ENCODE measurements at places on chromosomes 2 and 18.

DNA sequence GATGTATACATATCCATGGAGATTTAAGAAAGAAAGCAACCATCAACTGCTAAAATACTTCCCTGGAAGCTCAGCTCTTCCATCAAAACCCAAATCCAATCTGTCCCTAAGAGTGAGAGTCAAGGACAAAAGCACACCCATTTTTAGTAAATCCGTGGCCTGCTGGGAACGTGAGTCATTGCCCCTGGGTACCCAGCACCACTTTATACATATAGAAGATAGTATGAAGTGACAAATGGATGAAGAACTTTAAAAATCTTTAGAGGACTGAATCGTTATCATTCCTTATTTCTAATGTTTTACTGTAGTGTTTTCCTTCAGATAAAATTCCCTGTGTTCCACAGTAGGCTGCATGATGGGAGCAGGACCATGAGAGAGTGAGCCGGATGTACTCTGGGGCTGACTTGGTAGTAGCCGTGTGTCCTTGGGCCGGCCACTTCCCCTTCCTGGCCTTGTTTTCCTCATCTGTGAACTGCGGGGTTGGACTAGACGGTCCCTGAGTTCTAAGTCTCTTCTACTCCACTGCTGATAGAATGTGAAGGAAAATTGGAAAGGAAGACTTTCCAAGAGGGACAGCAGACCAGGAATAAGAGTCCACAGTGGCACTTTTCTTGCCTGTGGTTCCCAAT lies 28.5 kb upstream of the CEP68 start:
- DNase-seq: no peak

GRCh38 chr2:8893978-8894820 lies 56.8 kb upstream of the KIDINS220 start:
- DNase-seq: no peak

DNA sequence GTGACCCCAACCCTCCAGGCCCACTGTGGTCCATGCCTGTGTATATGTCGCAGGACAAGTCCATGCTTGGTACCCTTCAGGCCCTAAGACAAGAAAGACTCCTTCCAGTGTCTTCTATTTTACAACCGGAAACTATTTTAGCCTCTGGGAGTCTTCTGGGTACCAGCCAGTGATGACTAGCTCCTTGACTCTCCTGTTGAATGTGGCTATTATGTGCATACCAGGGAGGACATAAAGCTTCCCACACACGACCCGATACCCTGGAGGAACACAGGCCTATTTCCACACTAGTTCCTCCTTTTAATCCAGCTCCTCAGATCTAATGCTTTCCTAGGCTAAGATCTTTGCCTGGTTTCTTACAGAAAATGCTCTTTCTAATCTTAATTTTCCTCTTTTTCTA lies 178.1 kb downstream of the NCKAP5 start:
- DNase-seq: no peak

DNA sequence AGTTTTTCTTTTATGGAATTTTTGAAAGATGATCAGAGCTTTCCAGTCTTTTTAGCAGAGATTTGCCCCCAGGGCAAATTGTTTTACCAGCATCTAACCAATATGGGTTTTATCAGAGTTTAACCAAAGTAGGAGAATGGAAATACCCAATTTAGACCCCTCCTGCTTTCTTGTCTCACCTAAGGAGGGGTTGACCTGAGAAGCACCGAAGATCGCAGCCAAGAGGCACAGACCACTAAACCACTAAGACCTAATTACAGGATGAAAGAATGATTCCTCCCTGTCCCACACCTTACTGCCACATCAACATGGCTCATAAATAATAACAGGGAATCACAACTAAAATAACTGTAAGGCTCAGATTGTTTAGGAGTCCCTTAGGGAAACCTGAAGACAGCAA lies 111.9 kb upstream of the EPB41L5 start:
- DNase-seq: no peak

DNA sequence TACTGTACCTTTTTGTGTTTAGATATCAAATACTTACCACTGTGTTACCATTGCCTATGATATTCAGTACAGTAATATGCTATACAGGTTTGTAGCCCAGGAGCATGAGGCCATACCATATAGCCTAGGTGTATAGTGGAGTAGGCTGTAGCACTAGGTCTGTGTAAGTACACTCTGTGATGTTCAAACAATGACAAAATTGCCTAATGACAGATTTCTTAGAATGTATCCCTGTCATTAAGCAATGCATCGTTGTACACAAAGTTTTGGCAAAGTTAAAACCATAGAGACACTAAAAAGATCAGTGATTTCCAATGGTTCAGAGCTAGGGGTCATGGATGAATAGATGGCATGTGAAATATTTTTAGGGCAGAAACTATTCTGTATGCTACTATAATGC lies 415.5 kb downstream of the NCKAP5 start:
- no peak for DNase-seq

- no peak for DNase-seq
These were observed 46.0 kb downstream of the GAREM1 start for GRCh38 chr18:32424696-32425095.

DNA sequence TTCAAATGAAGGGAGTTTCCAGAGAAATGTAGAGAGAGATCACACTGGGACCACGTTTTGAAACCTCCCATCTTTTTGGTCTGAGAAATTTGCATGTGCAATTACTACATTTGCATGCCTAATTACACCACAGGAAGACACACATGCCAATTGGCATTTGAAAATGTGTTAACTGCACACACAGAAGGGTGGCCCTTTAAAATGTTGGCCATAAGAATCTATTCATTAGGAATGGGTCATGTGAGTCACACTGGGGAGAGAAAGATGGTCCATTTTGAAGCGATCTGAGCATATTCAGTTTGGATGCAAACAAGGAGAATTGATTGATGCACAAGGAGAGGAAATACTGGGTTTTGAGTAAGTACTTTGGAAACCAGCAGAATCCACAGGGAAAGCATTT lies 1407.1 kb upstream of the ACVR2A start:
- no peak for DNase-seq

- no peak for DNase-seq
These were observed 782 bp downstream of the MTA3 start for GRCh38 chr2:42569116-42569711.

- DNase-seq: no peak
These were observed 250.9 kb downstream of the PRKCE start for GRCh38 chr2:45902380-45902779.

DNA sequence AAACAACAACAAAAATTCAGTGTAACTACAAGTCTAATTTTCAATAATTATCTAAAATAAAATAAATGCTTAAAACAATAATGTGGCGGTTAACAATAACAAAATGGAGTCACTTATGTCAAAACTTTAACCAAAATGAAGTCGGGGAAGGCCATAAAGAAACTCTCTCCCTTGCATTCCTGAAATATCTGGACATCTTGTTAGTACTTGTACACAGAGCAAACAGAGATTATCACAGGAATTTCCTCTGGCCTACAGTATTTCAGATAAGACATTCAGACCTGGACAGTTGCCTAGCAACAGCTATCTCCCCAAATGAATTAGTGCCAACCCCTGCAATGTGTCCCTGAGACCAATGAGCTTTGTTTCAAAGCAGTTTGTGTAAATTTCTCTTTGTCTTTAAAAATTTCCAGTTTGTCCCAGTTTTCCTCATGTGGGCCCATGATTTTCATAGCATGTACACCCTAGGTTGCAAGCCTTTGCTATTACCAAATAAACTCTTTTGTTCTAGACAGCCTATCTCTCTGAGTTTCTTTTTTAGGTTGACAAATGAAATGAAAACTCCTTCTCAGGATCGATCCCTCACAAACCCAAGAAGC lies 68.6 kb downstream of the EXOC6B start:
- DNase-seq: no peak

DNA sequence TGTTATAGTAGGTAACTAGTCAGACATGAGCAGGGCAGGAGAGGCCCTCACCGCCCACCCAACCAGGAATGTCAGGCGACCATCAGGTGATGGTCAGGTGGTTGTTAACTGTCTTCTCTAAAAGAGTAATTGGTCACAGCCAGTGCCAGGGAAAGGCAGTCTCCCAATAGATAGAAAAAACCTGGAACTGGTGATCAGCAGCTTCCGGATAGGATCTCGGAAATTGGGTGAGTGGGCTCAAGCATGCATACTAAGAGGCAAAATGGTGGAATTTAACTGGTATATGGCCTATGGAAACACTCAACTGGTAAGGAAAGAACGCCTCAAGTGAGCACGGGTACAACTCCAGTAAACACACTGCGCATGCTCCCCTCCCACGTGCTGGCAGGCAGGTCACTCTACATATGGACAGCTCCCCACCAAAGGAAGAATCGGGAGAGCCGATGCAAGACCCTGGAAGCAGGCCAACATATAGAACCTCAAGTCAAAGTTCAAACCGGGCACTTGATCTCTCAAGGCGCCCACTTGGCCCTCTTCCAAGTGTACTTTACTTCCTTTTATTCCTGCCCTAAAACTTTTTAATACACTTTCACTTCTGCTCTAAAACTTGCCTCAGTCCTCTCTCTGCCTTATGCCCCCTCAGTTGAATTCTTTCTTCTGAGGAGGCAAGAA lies 43.5 kb upstream of the TMEM131 start:
- DNase-seq: no peak

DNA sequence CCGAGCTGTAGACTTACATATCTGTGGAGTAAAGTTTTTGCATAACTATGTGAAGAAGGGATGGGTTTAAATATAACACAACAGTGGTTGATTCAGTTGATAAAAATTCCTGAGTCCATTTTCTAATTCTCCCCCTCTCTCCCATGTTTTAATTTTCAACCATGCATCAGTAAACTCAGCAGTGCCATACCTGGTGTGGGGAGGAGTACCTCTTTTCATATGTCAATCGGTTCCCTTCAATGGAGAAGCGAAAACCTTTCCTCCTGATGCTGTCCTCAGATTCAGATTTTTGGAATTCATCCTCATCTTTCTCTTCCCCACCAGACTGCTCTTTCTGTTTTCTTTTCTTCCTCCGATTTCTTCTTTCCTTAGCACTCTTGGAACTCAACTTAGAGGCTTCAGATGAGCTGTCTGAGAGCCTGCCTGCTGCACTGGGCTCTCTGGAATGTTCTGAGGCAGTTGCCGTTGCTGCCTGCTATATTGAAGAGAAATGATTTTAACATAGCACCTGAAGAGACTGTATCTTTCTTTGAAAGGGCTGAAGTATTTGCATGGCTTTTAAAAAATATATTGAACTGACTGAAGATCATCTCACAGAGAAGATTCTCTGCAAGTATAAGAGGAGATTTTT lies 82.9 kb downstream of the SCN1A start:
- no peak for DNase-seq

GRCh38 chr2:98308532-98308931 lies 37.7 kb upstream of the CNGA3 start:
- no peak for DNase-seq

- no peak for DNase-seq
These were observed 143.1 kb downstream of the KCTD1 start for GRCh38 chr18:26405190-26405801.

GRCh38 chr18:77401173-77401572 lies 151.5 kb downstream of the GALR1 start:
- DNase-seq: no peak

DNA sequence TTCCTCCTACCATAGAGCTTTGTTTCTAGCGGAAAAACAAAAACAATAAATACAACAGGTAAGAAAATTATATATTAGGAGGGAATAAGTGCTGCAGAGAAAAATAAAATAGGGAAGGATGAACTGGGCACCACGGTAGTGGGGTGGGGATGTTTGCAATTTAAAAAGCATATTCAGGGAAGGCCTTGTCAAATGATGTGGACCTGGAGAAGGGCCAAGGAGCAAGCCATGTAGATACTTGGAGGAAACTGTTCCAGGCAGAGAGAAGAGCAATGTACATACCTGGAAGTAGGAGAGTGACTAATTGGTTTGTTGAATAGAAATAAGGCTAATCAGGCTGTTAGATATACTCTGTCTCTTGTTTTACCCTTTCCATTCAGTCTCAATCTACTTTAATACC lies 136.5 kb downstream of the ROCK1 start:
- DNase-seq: no peak
